CD4-positive, alpha-beta memory T cell (primary cell): ENCODE measurements at places on chromosomes 2 and 18. TPM values are rescaled to one million over a fixed set of nuclear protein-coding genes. Genes with fewer than 3 reads are reported as not detected.

Gene EGR4
- total RNA-seq = not detected

Gene NPC1
- 64.5 TPM for total RNA-seq

Gene IRS1
- total RNA-seq = 2.4 TPM

Gene ANKRD62
- total RNA-seq = not detected

Gene ALPG
- not detected for total RNA-seq

Gene BMP10
- not detected for total RNA-seq

Gene LBX2
- 0.30 TPM for total RNA-seq

Gene ZNF513
- 17.6 TPM for total RNA-seq

Gene ALPP
- not detected for total RNA-seq

Gene TANC1
- total RNA-seq = 0.50 TPM

Gene CLIP4
- total RNA-seq = 69.2 TPM

Gene DAW1
- not detected for total RNA-seq

Gene CHAC2
- total RNA-seq = 1.5 TPM

Gene LRRC30
- not detected for total RNA-seq

Gene ICOS
- 52.9 TPM for total RNA-seq

Gene ADI1
- total RNA-seq = 36.4 TPM

Gene SP140
- total RNA-seq = 70.8 TPM
